ENCODE measurements at places on chromosomes 1 and 21. TPM values are rescaled to one million over a fixed set of nuclear protein-coding genes. Genes with fewer than 3 reads are reported as not detected.

The KIAA0040 gene
- 0.99 TPM for total RNA-seq

DNA sequence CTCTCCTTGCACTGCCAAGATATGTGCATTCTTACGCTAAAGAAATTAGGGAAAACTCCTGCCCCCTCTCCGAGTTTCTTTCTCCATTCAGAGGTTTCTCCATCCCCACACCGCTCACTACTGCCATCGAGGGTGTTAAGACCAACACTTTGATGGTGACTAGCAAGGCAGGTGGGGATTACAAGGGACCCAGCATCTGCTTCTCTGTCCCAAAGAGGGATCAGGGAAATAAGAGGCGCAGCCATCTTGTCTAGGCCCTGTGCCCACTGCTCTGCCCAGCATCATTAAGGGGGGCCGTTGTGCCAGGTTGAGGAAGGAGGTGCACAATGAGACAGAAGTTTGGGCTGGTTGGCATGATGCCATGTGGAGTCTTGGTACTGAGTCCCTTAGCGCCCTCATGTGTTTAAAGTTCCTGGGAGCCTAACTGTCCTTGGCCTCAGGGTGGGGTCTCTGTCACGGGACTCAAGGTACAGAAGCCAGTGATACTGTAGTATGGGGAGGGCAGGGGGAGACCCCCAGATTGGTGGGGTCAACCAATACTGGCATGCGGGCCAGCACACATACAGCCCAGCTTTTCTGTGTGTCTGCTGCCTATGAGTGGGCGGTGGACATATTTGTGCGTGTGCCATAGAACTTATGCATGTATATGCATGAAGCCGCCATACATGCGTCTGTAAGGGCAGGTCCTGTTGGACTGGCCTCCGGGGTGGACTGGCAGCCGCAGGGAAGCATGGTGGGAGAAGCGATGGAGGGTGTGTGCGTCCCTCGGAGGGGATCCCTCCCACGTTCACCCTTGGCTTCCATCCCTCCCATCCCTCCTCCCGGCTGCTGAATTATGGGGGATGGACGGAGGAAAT lies 5.5 kb downstream of the EFNA3 start:
- peak; percentile 40 for DNase-seq

The GJA5 gene
- not detected for total RNA-seq

The CACNA1S gene
- not detected for total RNA-seq

DNA sequence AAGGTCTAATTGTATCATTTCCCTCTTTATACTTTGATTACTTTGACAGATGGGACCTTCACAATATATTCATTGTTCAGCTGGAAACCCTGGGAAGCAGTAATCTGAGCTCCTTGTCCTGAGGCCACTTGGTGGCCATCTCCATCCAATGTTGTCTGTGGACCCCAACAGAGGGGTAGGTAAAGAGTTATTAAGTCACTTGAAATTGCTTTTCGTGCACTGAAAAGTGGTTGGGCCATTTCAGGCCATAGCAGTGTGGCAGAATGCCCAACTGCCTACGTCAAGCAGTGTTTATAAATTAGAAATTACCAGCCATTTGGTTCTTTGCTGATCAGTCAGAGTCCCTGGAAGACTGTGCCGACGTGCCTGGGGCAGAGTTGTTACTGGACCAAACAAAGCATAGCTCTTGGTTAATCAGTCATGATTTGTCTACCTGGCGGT lies 308.3 kb upstream of the USP25 start:
- no peak for DNase-seq

The RPE65 gene
- total RNA-seq: not detected

DNA sequence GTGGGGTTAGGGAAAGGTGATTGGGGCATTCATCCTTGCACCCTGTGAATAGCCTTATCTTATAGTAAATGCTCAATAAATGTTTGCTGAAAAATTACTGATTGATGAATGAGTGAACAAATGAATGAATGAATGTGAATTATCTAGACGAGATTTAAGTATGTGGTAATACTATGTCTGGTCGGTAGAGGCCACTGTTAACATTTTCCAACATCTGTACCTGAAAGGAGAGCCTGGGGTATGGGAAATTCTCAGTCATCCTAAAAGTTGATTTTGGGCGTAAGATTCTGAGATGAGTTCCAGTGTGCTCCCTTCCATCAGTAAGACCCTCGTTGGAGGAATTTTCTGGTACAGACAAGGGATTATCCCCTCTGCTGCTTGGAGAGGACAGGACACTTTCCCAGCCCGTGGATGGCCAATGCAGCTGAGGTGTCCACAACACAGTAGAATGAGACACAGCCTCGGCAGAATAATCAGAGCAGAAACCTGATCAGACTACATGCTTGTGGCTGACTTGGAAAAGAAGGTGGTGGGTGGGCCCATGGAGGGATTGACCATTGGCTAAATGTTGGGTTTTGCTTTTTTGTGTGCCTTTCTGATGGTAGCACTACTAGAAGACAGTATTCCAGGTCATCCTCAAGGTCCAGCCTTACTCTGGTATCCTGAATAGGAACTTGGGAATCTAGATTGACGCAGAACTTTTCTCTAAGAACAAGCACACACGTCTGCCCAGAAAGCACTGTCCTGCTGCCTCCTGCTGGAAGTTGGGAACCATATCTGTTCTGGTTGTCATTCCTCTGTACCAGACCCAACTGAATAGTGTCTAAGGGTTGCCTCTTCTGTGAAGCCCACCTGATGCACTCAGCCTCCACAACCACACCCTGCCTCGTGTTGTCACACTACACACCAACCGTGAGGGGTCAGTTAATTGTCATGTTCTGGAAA lies 262.0 kb downstream of the TNR start:
- peak; percentile 28 for DNase-seq

GRCh38 chr1:161725908-161726472 lies 4.6 kb downstream of the FCRLB start:
- peak; percentile 58 for DNase-seq

- peak; percentile 27 for DNase-seq
These were observed 60.3 kb downstream of the CD46 start for GRCh38 chr1:207811920-207812720.

The C1orf210 gene
- total RNA-seq: not detected

DNA sequence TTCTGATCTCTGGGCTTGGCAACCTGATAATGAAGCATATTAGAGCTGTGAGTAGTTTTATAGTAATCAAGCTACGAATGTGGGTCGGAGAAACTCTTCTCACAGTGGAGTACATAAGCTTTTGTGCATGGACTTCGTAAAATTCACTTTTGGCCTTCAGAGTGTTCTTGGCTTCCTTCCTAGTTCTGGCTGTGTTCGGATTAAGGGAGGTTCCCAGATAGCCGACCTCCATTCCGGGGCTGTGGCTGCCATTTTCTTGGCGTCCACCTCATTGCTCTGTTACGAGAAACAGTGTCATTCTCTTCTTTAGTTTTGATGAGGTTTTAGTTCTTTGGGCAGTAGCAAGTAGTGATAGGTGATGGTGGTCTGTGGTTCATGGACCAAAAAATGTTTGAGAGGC lies 26.3 kb downstream of the CAMTA1 start:
- peak; percentile 59 for DNase-seq

DNA sequence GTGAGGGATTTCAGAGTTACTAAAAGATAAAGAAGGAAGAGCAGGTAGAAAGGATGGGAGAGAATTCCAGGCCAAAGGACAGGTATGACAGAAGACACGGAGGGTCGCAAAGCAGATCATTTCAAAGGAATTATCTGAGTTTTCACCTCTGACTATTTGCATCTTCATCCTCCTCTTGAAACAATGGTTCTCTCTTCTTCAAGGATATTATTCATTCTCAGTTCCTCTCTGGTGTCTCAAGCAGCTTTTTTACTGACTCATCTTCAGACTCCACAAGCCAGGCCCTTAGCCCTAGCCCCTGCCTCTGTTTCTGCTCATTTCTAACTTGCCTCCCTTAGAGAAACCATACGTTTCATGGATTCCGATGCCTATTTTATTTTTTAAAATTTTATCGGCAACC lies 15.0 kb downstream of the DDX59 start:
- no peak for DNase-seq

DNA sequence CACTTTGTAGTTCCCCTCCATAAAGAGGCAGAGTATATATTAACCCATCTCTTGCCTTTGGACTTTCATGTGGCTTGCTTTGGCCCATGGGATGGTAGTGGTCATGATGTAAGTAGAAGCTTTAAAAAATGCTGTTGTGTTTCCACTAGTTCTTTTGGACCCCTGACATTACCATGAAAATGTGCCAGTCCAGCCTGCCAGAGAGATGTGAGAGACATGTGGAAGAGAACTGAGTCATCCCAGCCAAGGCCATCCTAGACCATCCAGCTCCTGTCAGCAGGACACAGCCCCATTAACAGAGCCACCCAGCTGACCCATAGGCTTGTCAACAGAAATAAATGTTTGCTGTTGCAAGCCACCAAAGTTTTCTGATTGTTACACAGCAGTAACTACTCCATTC lies 3.9 kb upstream of the CD101 start:
- no peak for DNase-seq

The MSH4 gene
- 0.16 TPM for total RNA-seq

DNA sequence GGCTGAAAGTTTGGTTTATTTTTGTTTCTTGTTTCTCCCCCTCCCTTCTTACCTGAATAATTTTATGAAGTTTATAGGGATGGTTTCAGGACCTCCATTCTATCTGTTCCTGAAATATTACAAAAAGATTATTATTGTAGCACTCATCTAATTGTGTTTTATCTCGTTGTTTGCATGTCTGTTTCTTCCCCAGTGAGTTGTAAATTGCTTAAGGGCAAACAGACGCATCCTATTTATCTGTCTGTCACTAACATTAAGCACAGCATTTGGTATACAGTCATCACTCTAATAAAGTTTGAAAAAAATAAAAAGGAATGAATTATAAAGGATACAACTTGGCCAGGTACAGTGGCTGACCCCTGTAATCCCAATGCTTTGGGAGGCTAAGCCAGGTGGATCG lies 123.5 kb downstream of the LRRC7 start:
- no peak for DNase-seq

The CACHD1 gene
- total RNA-seq: 11.6 TPM

- peak; percentile 86 for DNase-seq
These were observed 44.9 kb downstream of the RAB3B start for GRCh38 chr1:51945591-51945990.

- DNase-seq: no peak
These were observed 282.8 kb upstream of the PKN2 start for GRCh38 chr1:88401313-88401712.

The IFFO2 gene
- 3.3 TPM for total RNA-seq

DNA sequence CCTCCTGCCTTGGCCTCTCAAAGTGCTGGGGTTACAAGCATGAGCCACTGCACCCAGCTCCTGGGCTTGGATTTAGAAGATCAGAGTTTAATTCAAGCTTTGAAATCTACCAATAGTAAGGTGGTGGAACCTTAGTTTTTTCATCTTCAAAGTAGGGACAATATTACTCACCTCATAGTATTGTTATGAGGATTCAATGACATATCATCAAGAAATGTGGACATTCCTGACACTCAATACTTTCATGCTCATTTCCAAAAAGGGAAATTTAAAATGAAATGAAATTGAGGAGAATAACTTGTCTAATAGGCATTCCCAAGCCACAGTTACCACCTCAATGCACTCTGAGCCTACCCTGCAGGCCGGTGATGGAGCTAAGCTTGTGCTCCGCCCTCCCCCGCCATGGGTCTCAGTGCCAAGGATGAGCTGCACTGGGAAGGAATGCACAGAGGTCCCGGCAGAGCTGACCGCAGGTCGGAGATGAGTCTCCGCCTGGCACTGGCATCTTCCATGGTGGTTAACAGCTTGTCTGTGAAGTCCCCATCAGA lies 56.5 kb upstream of the BCAR3 start:
- DNase-seq: peak; percentile 59

DNA sequence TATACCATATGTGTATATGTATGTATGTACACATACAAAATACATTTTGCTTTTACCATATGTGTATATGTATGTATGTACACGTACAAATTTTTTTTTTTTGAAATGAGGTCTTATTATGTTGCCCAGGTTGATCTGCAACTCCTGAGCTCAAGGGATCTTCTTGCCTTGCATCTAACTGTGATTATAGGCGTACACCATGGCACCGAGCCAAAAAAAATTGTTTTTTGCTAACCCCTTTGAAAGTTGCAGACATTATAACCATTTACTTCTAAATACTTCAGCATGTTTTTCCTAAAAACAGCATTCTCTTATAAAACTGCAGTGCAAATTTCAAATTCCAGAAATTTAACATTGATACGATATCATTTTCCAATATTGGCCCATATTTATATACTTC lies 147.0 kb downstream of the POU2F1 start:
- no peak for DNase-seq

DNA sequence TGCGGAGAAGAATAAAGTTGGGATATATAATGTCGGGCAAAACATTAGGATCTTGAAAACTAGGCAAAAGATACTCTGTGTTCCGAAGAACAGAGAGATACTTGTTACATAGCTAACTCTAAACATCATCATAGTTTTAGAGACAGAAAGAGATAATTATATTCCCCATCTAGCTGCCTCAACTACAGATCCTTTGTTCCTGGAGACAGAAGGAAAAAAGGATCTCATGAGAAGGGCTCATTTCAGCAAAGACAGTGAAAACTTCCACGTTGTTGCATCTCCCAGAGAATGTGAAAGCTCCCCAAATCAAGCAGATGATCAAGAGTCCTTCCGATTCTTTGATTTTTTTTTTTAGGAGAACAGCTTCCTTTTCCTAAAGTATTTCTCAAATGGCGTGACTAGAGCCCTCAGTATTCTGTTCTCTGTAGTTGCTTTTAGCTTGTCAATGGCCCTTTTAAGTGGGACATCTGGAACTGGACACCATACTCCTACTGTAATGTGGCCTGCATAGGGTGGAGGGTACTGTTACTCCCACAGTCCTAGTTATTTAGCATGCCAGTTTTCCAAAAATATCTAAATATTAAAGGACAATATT lies 1048.2 kb downstream of the TTLL7 start:
- no peak for DNase-seq

GRCh38 chr1:74679811-74680210 lies 6.2 kb upstream of the ERICH3 start:
- DNase-seq: no peak

The GBP5 gene
- total RNA-seq: not detected

The B3GALT2 gene
- total RNA-seq: 0.18 TPM

The RAB42 gene
- 1.6 TPM for total RNA-seq

The FCRL1 gene
- total RNA-seq: not detected

DNA sequence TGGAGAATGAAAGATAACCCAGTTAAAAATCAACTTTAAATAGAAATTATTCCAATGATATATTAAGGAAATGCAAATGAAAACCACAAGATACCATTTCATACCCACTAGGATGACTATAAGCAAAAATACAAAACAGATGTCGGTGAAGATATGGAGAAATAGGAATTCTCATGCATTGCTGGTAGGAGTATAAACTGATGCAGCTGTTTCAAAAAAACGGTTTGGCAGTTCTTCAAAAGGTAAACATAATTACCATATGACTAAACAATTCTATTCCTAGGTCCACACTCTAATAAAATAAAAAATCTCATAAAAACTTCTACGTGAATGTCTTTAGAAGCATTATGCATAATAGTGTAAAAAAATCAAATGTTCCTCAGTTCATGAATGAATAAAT lies 763.3 kb upstream of the BRINP3 start:
- no peak for DNase-seq

GRCh38 chr1:24047110-24047477 lies 64.8 kb downstream of the MYOM3 start:
- peak; percentile 80 for DNase-seq

DNA sequence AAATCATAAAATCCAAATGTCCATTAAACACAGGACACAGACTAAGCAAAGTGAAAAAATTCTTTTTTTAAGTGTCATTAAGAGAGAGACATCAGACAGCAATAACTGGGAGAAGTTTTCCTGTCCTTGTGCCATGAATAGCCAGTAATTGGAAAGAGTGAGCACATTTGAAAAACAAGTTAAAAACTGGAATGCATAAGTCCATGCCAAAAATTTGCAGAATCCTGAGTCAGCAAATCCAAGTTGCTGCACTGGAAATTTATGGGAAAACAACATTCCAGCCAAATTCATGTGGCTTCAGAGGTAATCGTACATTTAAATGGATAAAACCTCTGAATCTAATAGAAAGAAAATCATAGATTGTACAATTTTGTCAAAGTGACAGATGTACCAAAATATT lies 291.4 kb downstream of the LRRC40 start:
- peak; percentile 94 for DNase-seq
